ENCODE measurements at places on chromosomes 6 and 20.

- no peak for DNase-seq
Measured at GRCh38 chr6:66772800-66773199, 1065.8 kb upstream of the EYS start.

DNA sequence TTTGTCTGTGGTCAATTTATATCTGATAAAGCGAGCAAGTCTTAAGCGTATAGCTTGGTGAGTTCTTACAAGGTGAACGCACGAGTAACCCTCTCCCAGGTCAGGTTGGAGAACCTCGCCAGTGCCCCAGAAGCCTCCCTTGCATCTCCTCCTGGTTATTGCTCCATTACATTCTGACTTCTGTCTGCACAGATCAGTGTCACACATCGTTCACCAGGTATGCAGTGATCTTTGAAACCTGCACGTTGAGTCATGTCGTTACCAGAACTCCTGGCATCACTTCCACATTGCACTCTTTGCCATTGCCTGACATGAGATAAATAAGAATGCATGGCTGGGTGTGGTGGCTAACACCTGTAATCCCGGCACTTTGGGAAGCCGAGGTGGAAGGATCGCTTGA is 44.2 kb downstream of the AKAP12 start:
- DNase-seq = no peak

GRCh38 chr6:106141441-106142237 is 55.5 kb downstream of the PRDM1 start:
- no peak for DNase-seq

DNA sequence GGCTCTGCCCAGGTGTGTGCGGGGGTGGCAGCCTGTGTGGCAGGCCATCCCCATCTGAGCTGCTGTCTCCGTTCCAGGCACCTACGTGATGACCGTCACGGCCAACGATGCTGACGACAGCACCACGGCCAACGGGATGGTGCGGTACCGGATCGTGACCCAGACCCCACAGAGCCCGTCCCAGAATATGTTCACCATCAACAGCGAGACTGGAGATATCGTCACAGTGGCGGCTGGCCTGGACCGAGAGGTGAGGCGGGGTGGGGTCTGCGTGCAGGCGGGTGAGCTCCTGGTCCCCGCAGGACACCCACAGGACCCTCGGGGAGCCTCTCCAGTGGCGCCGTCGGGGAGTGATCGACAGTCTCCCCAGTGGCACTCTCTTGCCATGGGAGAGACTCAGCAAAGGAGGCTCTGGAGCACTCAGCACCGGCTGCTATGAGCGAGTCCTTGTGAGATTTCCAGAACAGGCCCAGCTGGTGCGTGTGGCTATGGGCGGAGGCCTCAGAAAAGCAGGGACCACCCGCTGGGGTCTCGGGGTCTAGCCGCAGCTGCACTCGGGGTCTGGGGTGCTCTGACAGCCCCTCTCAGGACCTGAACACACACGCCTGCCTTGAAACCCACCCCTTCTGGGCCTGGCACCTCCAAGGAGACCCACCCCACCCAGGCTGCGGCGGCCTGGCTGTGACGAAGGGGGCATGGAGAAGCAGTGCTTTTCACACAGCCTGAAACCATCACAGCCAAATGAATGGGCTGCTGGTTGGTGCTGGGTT is 191.8 kb downstream of the TAF4 start:
- no peak for DNase-seq
